ENCODE measurements at places on chromosomes 11 and 22.

DNA sequence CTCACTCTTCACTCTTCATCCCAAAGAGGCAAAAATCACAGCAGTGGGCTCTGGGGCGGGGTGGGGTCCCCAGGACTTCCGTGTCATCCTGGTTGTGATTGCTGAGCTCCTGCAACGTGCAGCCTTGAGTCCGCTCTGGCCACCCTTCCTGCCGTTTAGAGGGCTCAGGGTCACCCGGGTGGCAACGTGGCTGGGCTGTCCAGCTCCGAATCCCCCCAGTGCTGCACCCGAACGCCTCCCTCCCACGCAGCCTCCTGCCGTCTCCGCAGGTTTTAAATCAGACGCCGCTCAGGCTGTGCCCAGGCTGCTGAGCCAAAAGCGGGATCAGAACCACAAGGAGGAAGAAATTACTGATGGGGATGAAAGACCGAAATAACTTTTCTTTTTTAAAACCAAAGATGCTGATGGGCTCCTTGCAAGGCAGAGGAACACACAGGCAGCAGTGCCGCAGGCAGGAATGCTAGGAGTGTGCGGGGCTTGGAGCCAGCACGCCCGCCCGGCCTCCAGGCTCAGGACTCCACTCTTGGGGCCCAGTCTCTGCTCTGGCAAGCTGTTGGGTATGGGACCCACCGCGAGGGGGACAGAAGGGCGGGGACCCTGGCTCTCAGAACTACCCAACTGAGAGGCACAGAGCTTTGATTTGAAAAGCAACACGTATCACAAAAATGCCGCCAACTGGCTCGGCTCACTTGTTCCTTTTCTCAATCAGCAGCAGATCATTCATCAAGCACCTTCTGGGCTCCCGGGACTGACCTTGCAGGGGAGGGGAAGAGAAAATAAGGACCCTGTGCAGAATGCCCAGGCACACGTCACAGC, 313.0 kb downstream of the CTTN start:
- no peak for DNase-seq

GRCh38 chr22:28887725-28888459, 4.5 kb downstream of the ZNRF3 start:
- no peak for DNase-seq

GRCh38 chr11:109421981-109422869, at the start of gene C11orf87:
C11orf87 (plus strand) TSS chr11:109422190; CDS start chr11:109423634, 1,444 bp downstream.
- no peak for DNase-seq

- DNase-seq, result no peak
Observed at GRCh38 chr11:61549662-61550568, 31.0 kb downstream of the SYT7 start.

GRCh38 chr22:30863081-30863833, 105.3 kb downstream of the MORC2 start:
- DNase-seq, result no peak

GRCh38 chr11:102608699-102609098, 16.4 kb downstream of the MMP20 start:
- DNase-seq, result no peak

- DNase-seq, result peak; percentile 36
Observed at GRCh38 chr11:10906521-10906920, 48.7 kb upstream of the ZBED5 start.

GRCh38 chr22:24161909-24162308, 19.4 kb upstream of the SUSD2 start:
- DNase-seq, result no peak

GRCh38 chr22:37218771-37219411, 6.6 kb upstream of the SSTR3 start:
- DNase-seq, result no peak

DNA sequence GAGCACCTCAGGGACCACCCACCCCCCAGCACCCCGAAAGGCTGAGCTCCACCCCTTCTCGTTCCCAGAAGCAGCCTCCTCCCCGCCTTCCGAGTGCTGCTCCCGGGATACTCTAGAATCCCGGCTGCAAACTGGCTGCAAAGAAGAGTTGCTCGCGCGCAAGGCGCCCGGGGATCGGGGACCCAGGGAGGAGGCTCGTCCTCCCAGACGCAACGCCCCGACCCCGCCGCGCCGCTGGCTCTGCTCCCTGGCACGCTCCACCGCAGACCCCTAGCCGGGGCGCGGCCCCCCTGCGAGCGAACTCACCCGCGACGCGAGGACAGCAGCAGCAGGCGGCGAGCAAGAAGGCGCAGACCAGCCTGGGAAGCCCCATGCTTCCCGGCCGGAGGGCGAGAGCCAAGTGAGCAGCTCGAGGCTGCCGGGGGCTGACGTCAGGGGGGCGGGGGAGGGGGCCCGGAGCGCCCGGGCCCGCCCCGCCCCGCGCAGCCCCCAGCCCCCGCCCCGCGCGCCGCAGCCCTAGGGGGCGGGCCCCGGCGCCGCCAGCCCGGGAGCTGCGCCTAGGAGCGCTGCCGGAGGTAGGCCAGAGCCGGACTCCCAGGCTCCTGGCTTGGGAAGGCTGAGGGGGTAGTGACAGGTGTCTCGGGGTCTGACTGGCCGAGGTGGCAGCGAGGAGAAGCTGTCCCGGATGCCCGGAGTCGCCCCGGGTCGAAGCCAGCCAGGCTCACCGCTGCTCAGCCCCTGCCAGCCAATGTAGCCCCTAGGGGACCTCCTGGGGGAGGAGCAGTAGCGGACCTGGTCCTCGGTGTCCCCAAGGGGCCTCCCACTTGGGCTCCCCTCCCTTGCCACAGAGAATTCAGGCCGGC, at the start of gene MCAM:
TSS of gene MCAM (minus strand) at position 402 of the 863 bp plus-strand sequence. CDS start at position 373, 29 bp downstream.
- no peak for DNase-seq

DNA sequence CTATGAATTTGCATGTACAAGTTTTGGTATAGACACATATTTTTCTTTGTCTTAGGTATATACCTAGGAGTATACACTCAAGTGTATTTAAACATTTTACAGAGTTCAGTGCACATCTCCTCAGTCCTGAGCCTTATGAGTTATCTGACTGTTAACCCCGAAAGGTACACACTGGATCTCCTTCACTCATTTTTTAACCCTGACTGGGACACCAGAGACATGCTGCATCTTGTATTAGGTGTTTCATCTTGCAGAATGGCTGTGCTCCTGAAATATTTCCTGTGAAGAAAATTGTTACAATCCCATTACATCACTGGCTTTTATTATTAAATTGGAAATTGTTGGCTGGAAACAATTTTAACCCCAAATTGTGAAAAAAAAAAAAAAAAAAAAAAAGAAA, 15.3 kb downstream of the PARVA start:
- DNase-seq, result no peak

- no peak for DNase-seq
Observed at GRCh38 chr11:63405114-63405513, 35.5 kb downstream of the SLC22A9 start.

DNA sequence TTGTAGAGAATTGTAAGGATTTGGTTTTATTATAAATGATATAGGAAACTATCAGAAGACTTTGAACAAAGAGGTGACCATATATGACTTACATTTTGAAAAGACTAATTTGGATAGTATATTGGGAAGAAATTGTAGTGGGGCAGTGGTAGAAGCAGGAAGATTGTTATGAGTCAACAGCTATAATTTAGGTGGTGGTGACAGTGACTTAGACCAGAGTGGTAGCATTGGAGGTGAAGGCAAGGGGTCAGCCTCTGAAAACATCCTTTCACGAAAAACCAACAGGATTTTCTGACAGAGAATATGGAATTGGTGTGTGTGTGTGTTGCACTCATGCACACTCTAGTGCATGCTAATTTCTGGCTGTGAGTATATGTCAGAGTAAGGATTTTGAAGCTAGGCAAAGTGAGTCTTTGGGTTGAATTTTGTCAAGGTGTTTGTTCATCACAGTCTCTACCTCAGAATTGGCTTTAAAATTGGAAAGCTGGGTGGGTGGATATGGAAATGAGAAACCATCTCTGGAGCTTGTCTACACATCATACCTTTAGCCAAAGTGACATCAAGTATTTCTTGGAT, 8.2 kb upstream of the HBE1 start:
- DNase-seq, result no peak

DNA sequence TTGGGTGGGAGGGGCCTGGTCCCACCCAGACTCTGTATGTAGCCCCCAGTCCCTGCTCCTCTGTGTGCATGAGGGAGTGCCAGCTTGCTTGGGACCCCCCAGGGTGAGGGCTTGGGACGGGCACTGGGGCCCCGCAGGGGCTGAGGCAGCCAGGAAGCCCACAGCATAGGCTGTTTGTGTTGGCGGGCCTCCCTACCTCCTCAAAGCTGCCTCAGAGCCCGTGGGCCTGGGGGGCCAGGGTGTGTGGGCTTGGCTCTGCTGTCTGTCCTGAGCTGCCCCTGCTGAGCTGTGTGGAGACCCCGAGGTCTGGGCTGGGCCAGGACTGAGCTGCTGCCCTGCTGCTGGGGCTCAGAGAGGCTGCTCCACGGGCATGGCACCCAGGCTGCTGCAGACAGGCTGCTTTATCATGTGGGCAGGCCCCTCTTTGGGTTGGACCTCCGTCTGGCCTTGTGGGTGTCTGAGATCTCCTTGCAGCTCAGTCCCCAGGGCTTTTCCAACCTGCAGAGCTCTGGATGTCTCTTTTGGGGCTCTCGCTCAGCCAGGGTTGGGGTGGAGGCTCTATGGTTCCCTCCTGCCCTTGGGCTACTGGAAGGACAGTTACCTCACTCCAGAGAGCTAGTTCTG, 3.3 kb downstream of the TSPAN4 start:
- no peak for DNase-seq

DNA sequence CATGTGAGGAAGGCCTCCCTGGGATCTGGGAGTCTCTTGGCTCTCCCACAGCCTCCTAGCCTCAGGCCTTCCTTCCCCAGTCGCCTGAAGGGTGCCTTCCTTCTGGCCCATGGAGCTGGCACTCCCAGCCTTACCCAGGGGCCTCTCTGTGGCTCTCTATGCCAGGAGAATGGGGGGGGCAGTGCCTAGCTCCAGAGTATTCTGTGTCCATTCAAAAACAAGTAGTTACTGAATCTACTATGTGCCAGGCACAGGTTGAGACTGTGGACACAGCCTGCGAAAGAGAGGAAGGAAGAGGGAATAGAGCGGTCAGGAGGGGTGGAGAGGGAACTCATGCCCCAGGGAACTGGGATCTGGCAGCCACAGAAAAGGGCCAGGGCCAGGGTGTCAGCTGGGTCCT, 2.7 kb upstream of the PLA2G3 start:
- no peak for DNase-seq

DNA sequence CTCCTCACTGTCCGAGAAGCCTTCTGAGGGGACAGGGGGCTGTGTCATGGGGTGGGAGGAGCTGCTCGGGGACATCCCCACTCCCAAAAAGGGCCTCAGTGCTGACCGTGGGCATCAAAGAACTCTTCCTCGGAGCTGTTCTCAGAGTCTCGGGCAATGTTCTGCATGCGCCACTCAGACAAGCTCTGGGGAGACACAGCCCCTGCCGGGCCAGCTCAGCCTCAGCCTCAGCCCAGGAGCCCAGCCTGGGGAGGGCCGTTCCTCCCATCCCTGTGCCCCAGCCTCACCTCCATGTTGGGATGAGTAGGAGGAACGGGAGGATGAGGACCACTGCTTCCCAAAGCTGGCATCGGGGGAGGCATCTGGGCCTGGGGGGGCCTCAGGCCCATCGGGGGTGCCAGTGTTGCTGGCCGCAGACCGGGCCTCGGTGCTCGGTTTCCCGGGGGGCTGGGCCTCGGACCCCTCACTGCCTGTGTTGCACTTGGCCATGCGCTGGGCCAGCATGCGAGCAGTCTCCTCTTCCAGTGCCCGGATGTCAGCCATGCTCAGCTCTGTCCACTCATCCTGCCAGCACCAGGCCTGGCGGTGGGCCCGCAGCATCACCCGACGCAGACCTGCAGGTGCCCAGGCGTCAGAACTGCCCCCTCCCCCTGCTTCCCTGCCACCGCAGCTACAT, 5.2 kb downstream of the PITPNM1 start:
- no peak for DNase-seq

DNA sequence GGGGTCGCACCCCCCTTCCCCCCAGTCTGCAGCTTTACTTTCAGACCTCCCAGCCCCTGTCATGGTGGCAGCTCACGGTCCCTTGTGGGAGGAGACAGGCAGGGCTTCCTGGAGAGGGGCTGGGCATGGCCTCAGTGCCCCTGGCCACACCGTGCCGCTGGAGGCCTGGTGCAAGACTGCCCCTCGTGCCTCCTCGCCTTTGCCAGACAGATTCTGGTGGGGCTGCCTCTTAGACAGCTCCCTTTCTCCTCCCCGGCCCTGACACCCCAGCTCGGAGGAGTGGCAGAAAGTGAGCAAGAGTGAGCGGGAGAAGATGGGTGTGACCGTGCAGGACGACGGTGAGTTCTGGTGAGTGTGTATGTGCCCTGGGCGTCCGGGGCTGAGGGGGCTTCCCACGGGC, 12.1 kb upstream of the MYO7A start:
- DNase-seq, result no peak

DNA sequence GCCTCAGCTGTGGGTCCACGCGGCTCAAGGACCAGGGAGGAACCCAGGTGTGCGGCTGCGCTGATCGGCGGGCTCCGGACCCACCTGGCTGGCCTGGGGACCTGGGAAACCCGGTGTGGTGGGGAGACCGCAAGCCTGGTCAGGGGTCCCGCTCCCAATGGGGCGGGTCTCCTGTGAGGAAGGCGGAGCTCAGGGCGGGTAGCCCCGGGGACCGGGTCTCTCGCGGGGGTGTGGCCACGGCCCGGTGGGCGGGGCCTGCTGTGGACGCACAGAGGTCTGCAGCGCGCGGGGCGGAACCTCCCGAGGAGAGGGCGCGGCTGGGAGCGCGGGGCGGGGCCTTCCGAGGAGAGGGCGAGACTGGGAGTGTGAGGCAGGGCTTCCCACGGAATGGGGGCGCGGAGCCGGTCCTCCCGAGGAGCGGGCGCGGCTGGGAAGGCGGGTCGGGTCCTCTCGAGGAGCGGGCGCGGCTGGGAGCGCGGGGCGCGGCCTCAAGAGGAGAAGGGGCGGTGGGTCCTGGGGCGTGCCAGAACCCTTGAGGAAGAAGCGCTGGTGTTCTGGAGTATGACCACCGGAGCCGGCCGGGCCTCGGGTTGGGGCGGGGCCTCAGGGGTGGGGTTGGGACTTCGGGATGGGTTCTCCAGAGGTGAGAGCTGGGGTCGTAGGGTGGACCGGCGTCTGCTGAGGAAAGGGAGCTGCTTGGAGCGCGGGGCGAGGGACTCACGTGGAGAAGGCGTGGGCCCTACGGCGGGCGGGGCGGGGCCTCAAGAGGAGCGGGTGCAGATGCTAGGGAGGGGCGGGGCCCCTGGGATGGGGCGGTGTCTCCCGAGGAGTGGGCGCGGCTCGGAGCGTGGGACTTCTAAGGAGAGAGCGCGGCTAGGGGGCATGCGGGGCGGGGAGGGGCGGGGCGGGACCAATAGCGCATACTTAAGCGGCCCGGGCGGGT, 20.8 kb downstream of the DGCR6L start:
- DNase-seq, result no peak

DNA sequence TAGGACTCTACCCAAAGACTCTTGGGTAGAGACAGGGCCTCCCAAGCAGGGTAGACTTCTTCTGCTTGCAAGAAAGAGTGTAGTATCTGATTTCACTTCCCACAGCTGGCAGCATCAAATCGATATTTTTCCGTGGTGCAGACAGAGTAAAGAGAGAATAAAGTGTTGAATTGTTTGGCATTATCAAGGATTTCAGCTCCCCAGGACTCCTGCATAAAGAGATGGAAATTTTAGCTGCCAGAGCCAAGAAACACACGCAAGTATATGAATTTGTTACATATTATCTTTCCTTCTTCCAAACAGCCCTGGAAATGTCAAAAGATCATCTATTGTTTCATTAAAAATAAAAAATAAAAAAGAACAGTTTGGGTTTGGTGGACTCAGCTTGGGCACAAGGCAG, 136.8 kb downstream of the PKNOX2 start:
- DNase-seq, result no peak

All from fibroblast of skin of left biceps (primary cell).